Activated CD4-positive, CD25-positive, alpha-beta regulatory T cell (primary cell): ENCODE measurements at places on chromosomes 5 and 9.

- no peak for DNase-seq
These were observed 133.2 kb upstream of the LHFPL2 start for GRCh38 chr5:78781611-78782286.

DNA sequence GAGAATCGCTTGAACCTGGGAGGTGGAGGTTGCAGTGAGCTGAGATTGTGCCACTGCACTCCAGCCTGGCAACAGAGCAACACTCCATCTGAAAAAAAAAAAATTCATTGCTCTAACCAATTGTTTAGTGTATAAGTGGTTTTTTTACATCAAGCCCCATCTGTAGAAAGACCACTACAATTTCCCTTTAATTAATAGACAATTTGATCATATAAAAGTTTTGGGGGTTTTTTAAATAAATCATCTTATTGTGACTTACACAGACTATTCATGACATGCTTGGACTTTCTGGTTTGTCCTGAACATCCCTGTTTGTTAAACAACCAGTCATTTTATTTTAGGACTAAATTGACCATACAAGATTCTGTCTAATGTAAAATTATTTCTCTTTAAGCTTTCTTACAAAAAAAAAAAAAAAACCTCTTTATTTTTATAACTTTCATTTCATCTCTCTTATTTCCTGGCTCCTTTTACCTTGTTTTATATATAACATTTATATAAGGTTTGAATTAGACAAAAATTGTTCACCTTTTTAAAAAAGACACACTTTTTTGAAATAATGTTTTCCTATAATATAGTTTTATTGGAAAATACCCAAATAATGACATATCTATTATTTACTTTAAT lies 9.8 kb upstream of the FANCC start:
- no peak for DNase-seq

GRCh38 chr5:111667128-111667736 lies 89.8 kb downstream of the NREP start:
- no peak for DNase-seq

- DNase-seq = peak; percentile 90
These were observed at the start of the genes ANAPC2 and SSNA1 for GRCh38 chr9:137188490-137189296. Gene ANAPC2, minus strand, starts transcription at chr9:137188560. Its CDS starts 28 bp downstream, at chr9:137188532. Gene SSNA1, plus strand, starts transcription at chr9:137188676. Its CDS starts 51 bp downstream, at chr9:137188727.

- no peak for DNase-seq
These were observed 20.5 kb upstream of the NDST1 start for GRCh38 chr5:150487199-150488061.

- no peak for DNase-seq
These were observed 27.4 kb downstream of the IRX2 start for GRCh38 chr5:2724031-2724581.

GRCh38 chr5:178285399-178286225 lies 53.0 kb upstream of the PHYKPL start:
- DNase-seq = no peak

- no peak for DNase-seq
These were observed 354.8 kb downstream of the DMRT2 start for GRCh38 chr9:1404940-1405339.

DNA sequence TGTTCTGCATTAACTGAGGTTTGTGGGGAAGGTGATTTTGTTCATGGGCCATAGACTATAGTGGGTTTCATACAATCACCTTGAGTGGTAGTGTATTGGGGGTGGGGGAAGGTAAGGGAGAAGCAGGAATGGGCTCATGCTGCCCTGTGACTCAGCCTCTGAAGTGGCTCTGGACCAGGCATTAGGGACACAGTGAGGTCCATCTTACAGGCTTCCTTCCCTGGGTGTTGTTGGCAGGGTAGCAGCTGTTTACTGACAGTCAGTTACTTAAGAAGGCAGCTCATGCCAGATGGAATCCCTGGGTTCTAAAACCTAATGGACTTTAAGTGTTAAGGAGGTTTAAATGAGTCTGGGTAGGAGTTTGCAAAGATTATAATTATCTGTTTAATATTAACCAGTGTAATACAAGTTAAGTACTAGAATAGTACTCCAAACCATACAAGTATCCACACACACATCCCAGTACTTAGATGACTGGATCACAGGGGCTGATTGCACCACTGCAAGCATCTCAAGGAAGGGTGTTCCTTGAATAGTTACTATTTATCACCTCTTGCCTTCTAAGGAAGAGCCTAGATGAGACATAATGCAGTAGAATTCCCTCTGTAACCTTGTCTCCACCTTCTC lies 59.3 kb downstream of the CAST start:
- DNase-seq = no peak

DNA sequence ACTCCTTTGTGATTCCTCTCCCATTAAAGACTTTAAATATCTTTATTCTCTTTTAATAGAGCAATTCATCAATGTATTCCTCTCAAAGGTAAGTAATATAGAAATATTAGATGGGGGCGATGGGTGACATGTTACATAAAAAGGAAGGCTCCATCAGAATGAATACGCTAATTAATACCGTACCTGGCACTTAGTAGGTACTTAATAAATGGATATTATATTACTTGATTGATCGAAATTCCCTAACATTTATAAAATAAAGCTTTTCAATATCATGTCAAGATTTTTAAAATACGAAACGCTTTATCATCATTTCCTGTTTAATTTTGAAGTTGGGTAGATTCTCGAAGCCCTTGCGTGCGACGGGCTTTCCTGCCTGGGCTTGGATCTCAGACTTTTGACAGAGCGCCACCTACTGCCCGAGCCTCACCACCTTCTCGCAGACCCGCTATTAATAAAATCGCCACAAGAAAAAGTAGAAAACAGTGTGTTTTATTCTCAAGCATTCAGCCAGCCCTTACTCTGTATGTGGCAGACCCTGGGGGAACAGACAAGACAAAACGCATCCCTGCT lies 99.4 kb downstream of the C5orf15 start:
- DNase-seq = peak; percentile 66

- DNase-seq = no peak
These were observed 11.7 kb upstream of the QRFP start for GRCh38 chr9:130908146-130908877.

DNA sequence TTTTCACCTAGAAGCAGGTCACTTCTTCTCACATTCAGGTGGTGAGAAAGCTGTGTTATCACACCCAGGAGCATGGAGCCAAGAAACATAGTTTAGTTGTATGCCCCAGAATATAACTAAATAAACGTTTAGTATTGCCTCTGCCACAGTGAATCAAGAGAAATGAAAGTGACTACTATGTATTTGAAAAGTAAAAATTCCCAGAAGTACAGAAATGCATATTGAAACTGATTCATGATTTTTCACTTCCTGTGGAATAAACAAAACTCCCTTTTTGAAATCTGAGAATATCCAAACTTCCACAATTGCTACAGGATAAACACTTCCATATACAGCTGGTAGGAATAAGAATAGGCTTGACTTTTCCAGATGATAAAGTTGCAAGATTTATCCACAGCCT lies 15.3 kb upstream of the NINJ1 start:
- no peak for DNase-seq

GRCh38 chr9:114844766-114845165 lies 38.9 kb upstream of the TNFSF15 start:
- no peak for DNase-seq

GRCh38 chr5:68053202-68053601 lies 162.4 kb upstream of the PIK3R1 start:
- DNase-seq = no peak

GRCh38 chr5:168274406-168274805 lies 17.0 kb upstream of the WWC1 start:
- DNase-seq = no peak

GRCh38 chr5:176738637-176739250 lies 71.6 kb upstream of the UNC5A start:
- no peak for DNase-seq

GRCh38 chr5:163574472-163575440 lies 69.3 kb downstream of the MAT2B start:
- no peak for DNase-seq

GRCh38 chr5:176386491-176386890 lies 1.9 kb downstream of the NOP16 start:
- no peak for DNase-seq

- DNase-seq = no peak
These were observed 180.7 kb upstream of the EGFLAM start for GRCh38 chr5:38077652-38078051.

GRCh38 chr9:113179839-113180238 lies 29.0 kb downstream of the SLC31A2 start:
- no peak for DNase-seq

DNA sequence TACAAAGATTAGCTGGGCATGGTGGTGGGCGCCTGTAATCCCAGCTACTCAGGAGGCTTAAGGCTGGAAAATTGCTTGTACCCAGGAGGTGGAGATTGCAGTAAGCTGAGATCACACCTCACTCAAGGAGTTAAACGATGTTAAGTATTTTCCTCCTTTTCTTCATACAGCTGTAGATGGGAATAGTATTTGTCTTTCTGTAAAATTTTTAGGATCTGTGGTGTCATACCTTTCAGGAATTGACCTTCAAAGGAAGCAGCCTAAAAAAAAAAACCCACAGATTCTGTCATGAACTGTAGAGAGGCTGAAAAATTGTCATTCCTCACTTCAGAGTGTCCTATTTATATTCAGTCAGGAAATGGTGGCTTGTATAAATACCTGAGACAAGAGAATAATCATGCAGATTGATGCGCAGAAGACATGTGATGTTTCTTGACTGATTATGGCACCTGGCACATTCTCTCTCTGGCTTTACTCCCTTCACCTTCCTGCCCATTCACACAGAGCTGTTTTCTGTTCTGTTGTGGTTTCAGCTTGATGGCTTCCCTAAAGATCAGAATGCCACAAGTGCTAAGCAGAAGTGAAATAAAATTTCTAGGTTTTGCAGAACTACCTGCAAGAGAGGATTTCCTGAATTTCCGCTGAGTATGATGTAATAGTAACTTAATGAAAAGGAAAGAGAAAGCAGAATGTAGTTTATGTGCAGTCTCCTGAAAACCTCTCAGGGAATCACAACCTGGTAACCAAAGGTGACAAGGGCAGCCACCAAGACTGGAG lies 3.8 kb downstream of the IFNA1 start:
- DNase-seq = no peak

- no peak for DNase-seq
These were observed 179.9 kb upstream of the KLF4 start for GRCh38 chr9:107669422-107669821.

- no peak for DNase-seq
These were observed 107.3 kb upstream of the SARDH start for GRCh38 chr9:133845440-133845839.

DNA sequence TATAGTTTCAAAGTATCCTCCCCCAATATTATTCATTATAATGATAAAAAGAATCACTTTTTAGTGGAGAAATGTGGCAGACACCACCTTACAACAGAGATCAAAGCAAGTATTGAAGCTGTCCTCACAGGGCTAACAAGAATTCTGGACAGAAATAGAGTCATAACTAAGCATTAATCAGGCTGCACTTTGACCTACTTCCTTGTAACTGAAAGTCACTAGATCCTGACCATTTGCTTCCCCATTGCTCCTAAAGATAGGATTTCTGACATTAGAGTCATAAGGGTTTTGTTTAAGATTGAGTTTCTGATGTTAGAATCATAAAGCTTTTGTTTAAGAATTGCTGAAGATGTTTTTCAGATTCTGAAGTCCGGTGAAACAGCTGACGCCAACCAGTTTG lies 159.7 kb downstream of the ATP10B start:
- no peak for DNase-seq

DNA sequence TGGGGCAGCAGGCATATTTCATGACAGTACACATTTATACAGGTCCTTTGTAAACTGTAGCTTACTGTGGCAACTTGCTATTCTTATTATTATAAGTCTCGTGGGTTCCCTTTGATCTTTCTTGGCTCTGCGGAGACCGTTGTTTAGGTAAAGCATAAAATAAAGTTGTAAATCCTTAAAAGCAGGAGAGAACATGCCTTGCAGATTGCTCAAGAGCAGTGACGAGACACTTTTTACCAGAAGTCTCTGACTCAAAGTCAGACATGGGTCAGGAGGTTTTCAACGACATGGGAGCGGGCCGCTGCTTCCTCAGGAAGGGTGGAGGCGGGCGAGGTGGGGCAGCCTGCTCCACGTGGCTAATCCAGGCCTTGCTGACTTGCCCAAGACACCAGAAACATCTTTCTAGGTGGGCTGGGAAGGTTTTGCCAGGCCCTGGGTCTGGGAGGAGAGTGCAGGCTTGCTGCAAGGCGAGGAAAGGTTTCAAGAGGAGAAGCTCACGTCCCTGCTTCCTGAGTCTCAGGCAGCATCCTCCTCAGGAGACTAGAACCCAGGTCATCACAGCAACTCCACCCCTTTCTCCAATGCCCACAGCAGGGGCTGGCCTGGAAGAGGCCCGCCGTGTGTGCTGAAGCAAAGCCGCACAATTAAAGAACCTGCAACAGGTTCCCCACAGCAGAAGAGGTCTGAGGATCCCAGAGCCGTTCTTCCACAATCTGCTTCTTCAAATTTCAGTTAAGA lies 6.5 kb downstream of the TBC1D2 start:
- DNase-seq = no peak

DNA sequence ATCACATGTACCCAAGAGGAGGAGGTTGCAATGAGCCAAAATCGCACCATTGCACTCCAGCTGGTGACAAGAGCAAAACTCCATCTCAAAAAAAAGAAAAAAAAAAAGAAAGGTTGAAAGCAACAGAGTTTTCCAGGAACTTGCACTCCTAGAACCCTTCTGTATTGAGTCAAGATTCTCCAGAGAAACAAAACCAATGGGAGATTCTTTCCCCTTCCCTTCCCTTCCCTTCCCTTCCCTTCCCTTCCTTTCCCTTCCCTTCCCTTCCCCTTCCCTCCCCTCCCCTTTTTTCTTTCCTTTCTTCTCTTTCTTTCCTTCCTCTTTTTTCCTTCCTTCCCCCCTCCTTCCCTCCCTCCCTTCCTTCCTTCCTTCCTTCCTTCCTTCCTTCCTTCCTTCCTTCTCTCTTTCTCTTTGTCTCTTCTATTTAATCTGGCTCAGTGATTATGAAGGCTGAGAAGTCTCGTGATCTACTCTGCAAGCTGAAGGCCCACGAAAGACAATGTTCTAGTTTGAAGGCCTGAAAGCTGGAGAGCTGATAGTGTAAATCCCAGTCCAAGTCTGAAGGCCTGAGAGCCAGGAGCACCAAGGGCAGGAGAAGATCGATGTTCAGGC lies 59.6 kb upstream of the CNTLN start:
- no peak for DNase-seq

- no peak for DNase-seq
These were observed 314.9 kb downstream of the NNT start for GRCh38 chr5:43917925-43918324.

DNA sequence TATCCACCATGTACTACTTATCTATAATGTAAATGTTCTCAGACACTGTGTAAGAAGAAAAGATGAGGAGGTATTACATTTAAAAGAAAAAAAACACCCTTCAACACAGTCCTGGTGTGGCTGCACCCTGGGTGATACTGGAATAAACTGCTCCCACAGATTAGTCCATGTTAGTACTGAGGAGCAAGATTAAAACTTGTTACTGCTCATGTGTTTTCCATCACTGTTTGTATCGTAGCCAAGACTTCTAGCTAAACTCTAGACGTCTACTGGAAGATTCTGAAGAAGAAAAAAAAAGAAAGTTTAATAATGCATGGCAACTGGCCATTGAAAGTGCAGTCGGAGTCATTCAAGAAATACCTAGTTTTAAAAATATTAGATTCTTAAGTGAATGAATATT lies at the start of gene ASPN:
TSS of gene ASPN (minus strand) at position 178 of the 400 bp plus-strand sequence.
- no peak for DNase-seq

GRCh38 chr5:1152771-1153282 lies 41.0 kb upstream of the SLC12A7 start:
- no peak for DNase-seq
